ENCODE measurements at places on chromosomes 12 and 14. TPM values are rescaled to one million over a fixed set of nuclear protein-coding genes. Genes with fewer than 3 reads are reported as not detected.

DNA sequence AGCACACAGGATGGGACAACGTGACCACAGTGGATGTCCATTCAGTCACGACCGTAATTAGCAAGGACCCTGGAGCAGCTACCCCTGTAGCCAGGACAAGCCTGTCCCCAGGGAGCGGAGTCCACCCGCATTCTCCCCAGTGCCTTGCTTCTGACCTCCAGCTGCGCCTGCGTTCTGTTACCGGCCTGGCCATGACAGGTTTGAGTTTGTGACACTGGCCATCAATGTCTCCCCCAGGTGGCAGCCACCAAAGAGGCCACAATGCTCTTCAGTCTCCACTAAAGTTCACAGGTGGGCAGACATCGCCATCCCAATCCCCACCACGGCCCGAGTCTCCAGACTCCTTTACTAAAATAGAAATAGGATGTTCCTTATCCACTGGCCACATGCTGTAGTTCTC is 96.7 kb downstream of the TMEM132D start:
- DNase-seq = no peak

- DNase-seq = no peak
Observed at GRCh38 chr12:66279123-66279712, 23.1 kb upstream of the HELB start.

Gene SYT1
- 0.92 TPM for total RNA-seq

- no peak for DNase-seq
Observed at GRCh38 chr12:108784270-108784669, 53.0 kb upstream of the CORO1C start.

GRCh38 chr12:111111681-111112080 is 191.3 kb upstream of the MYL2 start:
- no peak for DNase-seq

DNA sequence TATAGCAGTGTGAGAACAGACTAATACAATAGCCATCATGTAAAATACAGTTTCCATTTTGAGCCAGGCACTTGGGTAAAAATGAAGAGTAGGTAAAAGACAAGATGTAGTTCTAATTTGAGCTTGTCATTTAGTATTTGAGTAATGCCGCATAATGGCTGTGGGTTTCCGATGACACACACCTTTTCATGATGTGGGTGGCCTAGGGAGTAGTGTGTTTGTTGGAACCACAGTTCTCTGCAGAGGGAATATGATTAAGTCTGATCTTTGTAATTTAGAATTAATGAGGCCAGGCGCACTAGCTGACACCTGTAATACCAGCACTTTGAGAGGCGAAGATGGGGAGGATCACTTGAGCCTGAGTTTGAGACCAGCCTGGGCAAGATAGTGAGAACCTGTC is 61.8 kb downstream of the RCOR1 start:
- no peak for DNase-seq

- DNase-seq = no peak
Observed at GRCh38 chr14:39722547-39723273, 290.5 kb upstream of the FBXO33 start.

GRCh38 chr12:50085615-50086072 is 502 bp downstream of the SMARCD1 start:
- no peak for DNase-seq

Gene MARCHF9
- 13.1 TPM for total RNA-seq

Gene PTCSC3
- not detected for total RNA-seq

Gene IL23A
- total RNA-seq = not detected

- no peak for DNase-seq
Observed at GRCh38 chr12:104063712-104064030, 660 bp upstream of the HCFC2 start.
